Head of caudate nucleus (tissue), 42 donors: ENCODE measurements at places on chromosomes 7 and 10.

DNA sequence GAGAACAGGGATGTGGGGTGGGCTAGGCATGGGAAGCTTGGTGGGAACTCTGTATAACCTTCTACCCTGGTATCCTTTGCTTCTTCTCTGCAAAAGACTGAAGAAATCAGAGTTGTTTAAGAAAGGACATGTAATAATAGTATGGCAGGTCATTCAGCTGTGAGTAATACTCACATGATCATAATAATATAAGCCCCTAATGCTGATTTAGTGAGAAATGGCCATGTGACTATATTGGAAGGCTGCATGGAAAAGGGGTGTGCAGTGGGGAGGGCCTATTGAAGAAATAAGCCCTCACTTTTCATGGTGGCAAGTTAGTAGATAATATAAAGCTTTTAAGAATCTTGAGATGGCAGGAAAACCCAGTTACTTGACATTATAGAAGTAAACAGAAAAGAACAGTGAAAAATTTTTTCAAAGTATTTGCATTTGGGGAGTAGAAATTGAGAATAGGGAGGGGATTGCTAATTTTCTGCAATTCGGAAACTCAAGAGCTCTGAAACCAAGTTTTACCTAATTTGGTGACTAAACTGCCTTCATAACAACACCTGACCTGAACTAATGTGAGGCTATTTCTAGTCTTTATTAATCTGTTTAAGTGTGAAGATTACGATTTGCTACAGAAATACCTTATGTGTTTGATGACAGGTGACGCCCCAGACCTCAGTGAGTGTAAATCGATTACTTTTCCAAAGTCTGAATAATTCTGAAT is 44.4 kb downstream of the ATXN7L1 start:
- DNase-seq: no peak

DNA sequence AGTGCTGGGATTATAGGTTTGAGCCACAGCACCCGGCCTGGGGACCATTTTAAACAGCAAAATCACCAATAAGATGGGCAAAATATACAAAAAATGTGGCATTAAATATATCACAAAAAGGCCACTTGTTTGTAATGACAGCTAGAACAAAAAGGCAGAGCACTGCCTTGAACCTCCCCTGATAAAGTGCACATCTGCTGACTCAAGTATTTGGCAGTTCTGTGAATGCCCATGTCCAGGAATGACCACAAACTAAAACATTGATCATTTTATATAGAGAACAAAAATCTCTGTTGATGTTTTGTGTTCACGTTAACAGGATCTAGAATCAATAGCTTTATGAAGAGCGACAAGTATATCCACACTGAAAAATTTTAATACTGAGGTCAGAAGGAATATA is 21.5 kb downstream of the HERC4 start:
- no peak for DNase-seq

- DNase-seq: no peak
Observed at GRCh38 chr10:131310551-131311401, 745 bp downstream of the TCERG1L start.

DNA sequence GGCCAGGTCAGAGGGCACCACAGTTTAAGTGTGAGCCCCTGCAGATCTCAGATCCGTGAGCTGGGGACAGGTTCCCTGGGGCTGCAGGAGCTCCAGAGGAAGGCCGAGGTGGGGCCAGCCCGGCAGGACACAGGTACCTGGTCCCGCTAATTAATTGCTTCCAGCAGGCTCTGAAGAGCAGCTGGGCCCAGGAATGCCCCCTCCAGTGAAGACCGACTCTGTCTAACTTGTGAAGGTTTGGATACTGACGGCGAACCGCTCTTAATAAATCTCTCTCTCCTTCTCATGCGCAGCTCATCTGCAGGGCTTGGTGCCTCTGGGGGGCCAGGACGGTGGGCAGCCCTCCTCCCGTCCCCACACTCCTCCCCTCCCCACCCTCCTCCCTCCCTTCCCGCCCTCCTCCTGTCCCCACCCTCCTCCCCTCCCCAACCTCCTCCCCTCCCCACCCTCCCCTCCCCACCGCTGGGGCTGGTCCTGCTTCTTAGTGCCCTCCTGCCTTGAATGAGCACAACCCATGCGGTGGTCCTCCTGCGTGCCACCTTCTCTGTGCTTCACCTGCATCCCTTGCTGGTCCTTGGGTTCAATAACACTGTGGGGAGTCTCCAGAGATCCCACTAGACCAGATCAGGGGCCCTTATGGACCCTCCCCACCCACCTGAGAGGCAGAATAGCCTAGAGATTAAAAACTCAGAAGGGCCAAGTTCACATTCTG is 38.3 kb downstream of the PDGFA start:
- DNase-seq: no peak

- DNase-seq: no peak
Observed at GRCh38 chr10:6513476-6513875, 66.6 kb downstream of the PRKCQ start.

DNA sequence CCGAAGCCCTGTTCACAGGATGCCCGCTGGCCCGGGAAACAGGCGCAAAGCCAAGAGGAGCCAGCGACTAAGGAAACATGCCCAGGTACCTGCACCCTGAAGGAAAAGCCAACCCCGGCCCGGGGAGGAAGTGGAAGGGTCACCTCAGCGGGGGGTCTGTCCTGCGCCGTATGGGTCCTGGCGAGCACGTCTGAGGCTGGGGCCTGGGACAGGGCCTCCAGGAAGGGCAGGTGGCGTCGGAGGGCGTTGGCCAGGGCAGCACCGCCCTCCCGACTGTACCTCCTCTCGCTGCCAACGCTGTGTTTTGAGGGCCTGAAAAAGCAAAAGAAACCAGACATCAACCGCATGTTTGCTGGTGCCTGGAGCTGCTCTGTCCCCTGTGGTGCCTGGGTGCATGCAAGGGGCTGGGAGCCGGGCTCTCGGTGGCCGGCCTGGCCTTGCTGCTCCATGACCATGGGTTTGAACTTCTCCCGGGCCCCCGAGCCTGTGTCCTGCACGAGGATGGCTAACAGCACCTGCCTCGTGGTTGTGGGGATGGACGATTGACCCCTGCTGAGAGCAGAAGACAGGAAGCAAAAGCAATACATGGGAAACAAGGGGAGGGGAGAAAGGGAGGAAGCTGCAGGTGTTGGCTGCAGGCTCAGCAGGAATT is 395.3 kb downstream of the PTPRN2 start:
- no peak for DNase-seq
